Parietal lobe (tissue), 2 donors: ENCODE measurements at places on chromosomes 13 and 19. TPM values are rescaled to one million over a fixed set of nuclear protein-coding genes. Genes with fewer than 3 reads are reported as not detected.

Gene TYROBP
- total RNA-seq = 3.4 TPM

Gene GNA15
- 0.94 TPM for total RNA-seq

Gene MTUS2
- total RNA-seq = 6.9 TPM

Gene DKKL1
- total RNA-seq = 1.9 TPM

Gene FGF9
- total RNA-seq = 10.3 TPM

Gene NCAN
- 257 TPM for total RNA-seq

Gene UBL3
- 60.4 TPM for total RNA-seq

Gene ZNF175
- 11.6 TPM for total RNA-seq

Gene CDC34
- total RNA-seq = 41.6 TPM

Gene KLK14
- 0.63 TPM for total RNA-seq

Gene EMP3
- total RNA-seq = 3.1 TPM

Gene C19orf38
- total RNA-seq = 0.63 TPM

Gene MYO1F
- 1.6 TPM for total RNA-seq

Gene LILRA6
- not detected for total RNA-seq

Gene CYP4F2
- total RNA-seq = not detected

Gene CDX2
- total RNA-seq = not detected

Gene TGFBR3L
- total RNA-seq = not detected

Gene ISYNA1
- total RNA-seq = 79.8 TPM

Gene RYR1
- 9.1 TPM for total RNA-seq

Gene AMH
- 2.2 TPM for total RNA-seq

Gene FEM1A
- total RNA-seq = 21.9 TPM

Gene KLK12
- total RNA-seq = not detected

Gene CCNA1
- total RNA-seq = 6.9 TPM

Gene ZNF677
- total RNA-seq = 45.7 TPM

Gene SLITRK5
- total RNA-seq = 50.1 TPM

Gene ZIM2
- 7.8 TPM for total RNA-seq

Gene GPC6
- 15.3 TPM for total RNA-seq

Gene IRS2
- total RNA-seq = 14.4 TPM

Gene SULT2B1
- total RNA-seq = not detected

Gene NAPSA
- 0.63 TPM for total RNA-seq

Gene AMER2
- total RNA-seq = 153 TPM
